GM23338 (cell line): ENCODE measurements at places on chromosomes 16 and 17. TPM values are rescaled to one million over a fixed set of nuclear protein-coding genes. Genes with fewer than 3 reads are reported as not detected.
A peak's percentile ranks its signal among the peaks of the same experiment; 100 is the strongest.

DNA sequence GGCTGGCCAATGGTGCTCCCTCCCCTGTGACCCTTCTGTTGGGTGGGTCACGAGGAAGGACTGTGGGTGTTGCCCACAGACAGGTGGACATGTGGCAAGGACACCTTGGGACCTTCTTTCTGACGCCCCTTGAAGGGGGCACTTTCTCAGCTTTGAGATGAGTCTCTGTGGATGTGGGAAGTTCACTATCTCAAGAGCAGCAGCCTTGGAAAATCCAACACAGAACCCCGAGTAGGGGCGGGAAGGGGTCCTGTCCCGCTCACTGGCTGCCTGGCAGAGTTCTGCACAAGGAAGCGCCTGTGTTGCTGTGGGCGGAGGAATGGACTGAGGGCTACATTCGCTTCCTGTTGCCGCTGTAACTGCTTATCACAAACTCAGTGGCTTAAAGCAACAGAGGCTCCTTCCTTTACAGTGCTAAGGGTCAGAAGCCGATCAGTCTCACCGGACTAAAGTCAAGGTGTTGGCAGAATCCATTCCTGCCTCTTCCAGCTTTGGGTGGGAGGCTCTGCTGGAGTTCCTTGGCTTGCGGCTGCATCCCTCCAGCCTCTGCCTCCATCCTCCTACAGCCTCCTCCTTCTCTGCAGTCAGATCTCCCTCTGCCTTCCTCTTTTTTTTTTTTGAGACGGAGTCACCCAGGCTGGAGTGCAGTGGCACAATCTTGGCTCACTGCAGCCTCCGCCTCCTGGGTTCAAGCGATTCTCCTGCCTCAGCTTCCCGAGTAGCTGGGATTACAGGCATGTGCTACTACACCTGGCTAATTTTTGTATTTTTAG is 305.2 kb downstream of the SEC14L1 start:
- DNase-seq = no peak
- peaks cover 18% of the 10 kb centered on the region; the same call in 1 of the 2 replicates for H3K4me1 ChIP-seq
- no peaks in the 10 kb centered on the region for H3K27me3 ChIP-seq
- H3K4me3 ChIP-seq = no peak overlapping the region

Gene MSI2
- 34.0 and 41.8 TPM in 2 replicates for total RNA-seq

Gene SLC6A2
- total RNA-seq = 0.27 and 0.35 TPM in 2 replicates

DNA sequence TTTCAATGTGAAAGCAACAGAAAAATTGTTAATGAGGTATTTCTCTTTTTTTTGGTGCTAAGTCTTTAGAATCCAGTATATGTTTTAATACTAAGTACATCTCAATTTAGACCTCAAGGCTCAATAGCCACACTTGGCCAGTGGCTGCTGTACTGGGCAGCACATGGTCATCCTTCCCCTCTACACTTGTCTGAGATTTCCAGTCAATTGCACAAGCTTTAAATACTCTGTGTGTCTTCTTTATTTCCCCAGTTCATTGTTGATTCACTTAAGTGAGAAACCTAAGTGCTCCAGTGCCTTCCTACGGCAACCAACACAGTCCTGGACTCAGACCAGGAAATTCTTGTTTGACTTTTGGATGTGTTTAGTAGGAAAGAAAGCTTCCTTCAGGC is 62.2 kb downstream of the TNRC6C start:
- H3K36me3 ChIP-seq = no peaks in the 10 kb centered on the region
- DNase-seq = no peak
- no peak overlapping the region for H3K4me3 ChIP-seq

- no peak for DNase-seq
- H3K36me3 ChIP-seq = no peaks in the 10 kb centered on the region
- no peak overlapping the region for H3K4me3 ChIP-seq
- H3K27ac ChIP-seq = no peak overlapping the region
These were observed 33.1 kb downstream of the HS3ST2 start for GRCh38 chr16:22847100-22847499.

DNA sequence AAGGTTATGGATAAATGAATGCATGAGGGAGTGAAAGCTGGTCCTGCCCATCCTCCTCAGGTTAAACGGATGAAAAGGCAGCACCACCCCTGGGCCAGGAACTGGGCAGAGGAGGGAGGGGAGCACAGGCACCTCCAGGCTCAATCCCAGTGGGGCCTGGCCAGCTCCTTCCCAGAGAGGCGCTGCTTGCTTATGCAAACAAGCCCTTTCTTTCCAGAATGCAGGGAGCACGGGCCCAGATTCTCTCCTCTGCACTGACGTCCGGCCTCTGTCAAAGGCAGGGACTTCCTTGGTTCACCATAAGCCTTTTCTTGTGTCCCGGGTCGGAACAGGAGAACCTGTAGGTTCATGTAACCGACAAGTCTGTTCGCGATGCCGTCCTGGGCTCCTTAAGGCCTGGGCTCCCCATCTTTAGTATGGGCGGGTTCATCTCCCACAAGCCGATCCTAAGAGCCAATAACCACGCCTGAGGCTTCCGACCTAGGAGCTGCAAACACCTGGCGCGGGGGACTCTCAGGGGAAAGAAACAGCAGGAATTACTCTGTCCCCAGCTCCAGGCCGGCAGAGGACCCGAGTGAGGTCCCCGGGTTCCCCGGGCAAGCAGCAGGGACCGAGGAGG is 16.3 kb downstream of the ENPP7 start:
- peak; percentile 72 for DNase-seq
- peaks cover 77% of the 10 kb centered on the region for H3K27me3 ChIP-seq
- H3K27ac ChIP-seq = no peak overlapping the region
- peak overlapping the region; percentile 55 for H3K4me3 ChIP-seq

- H3K4me1 ChIP-seq = no peaks in the 10 kb centered on the region
- H3K27me3 ChIP-seq = no peaks in the 10 kb centered on the region
- no peaks in the 10 kb centered on the region; the same call in 1 of the 2 replicates for H3K36me3 ChIP-seq
- peak; percentile 67 for DNase-seq
- peak overlapping the region; percentile 29; the same call in 1 of the 2 replicates for H3K27ac ChIP-seq
These were observed 17.6 kb downstream of the MAPK8IP3 start for GRCh38 chr16:1723450-1724147.

DNA sequence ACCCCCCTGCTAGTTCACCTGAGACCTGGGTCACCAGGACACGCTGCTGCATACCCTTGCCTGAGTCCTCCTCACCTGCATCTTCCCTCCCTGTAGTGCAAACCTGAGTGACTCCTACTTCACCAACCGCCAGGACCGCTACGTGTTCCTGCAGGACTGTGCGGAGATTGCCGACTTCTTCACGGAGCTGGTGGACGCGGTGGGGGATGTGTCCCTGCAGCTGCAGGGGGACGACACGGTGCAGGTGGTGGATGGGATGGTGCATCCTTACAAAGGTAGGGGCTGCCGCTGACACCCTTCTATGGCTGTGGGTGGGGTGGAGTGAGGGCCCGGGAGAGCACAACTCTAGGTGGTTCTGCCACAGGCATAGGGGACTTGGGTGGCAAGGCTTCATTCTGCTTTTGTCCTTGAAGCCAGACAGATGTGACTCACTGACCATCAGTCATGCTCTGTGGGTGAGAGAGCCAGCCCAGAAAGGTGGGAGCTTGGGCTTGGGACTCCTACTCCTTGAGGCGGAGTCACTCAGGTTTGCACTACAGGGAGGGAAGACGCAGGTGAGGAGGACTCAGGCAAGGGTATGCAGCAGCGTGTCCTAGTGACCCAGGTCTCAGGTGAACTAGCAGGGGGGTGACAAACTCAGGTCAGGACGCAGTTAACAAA is 22.3 kb downstream of the PGS1 start:
- no peaks in the 10 kb centered on the region for H3K4me1 ChIP-seq
- no peak overlapping the region for H3K4me3 ChIP-seq
- no peak for DNase-seq
- no peak overlapping the region for H3K27ac ChIP-seq
- peaks cover 31% of the 10 kb centered on the region for H3K36me3 ChIP-seq

Gene ZNF213
- 10.4 and 10.6 TPM in 2 replicates for total RNA-seq

Gene TEKT3
- 1.6 TPM in 2 replicates for total RNA-seq

DNA sequence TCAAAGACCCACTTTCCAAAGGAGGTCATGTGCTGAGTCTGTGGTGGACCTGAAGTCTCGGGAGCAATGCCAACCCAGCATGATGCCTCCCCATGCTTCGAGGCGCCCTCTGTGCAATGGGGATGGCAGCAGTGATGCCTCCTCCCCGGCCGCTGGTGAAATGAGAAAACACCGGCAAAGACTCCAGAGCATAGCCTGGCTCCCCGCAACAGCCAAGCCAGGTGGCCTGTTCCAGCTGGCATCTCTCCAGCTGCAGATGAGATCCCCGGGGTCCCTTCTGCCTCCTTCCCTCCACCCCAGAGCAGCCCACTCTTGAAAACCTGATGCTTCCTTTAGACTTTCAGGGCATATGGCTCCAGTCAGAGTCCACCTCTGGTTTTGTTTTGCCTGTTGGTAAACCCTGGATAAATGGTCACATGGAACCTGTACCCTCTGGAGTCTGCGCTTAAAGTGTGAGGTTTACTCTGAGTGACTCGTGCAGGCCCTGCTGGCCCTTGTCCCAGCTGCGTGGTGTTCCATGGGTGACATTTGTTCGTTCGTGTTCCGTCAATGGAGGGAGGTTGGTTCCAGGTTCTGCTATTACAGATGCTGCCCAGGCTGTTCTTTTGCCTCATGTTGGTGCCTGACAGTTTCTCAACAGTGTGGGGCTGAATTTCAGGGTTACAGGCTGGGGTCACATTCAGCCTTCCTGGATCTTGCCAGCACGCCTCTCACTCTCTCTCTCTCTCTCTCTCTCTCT is 181.8 kb upstream of the CIBAR2 start:
- H3K27ac ChIP-seq = no peak overlapping the region
- H3K36me3 ChIP-seq = no peaks in the 10 kb centered on the region
- no peaks in the 10 kb centered on the region for H3K4me1 ChIP-seq

Gene CTRL
- total RNA-seq = 1.6 and 8.0 TPM in 2 replicates

DNA sequence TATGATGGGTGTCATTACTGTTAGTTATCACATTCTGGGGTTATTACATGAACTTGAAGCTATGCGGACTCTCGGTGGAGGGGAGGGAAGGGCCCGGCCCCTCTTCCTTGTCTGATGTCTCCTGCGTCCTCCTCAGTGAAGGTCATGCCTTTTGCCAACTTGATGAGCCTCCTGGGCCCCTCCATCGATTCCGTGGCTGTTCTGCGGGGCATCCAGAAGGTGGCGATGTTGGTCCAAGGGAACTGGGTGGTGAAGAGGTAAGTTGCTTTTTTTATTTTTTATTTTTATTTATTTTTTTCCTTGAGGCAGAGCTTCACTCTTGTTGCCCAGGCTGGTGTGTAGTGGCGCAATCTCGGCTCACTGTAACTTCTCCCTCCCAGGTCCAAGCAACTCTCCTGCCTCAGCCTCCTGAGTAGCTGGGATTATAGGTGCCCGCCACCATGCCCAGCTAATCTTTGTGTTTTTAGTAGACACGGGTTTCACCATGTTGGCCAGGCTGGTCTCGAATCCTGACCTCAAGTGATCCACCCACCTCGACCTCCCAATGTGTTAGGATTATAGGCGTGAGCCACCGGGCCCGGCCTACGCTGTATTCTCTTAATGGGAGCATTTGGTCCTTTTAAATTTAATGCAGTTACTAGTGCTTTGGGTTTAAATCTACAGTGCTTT is 21.6 kb downstream of the POLR3E start:
- peaks cover 18% of the 10 kb centered on the region for H3K36me3 ChIP-seq
- H3K4me3 ChIP-seq = no peak overlapping the region
- no peaks in the 10 kb centered on the region for H3K27me3 ChIP-seq
- peak; percentile 77 for DNase-seq
- peak overlapping the region; percentile 55; the same call in 1 of the 2 replicates for H3K27ac ChIP-seq

Gene CDH13
- 4.4 and 13.6 TPM in 2 replicates for total RNA-seq

DNA sequence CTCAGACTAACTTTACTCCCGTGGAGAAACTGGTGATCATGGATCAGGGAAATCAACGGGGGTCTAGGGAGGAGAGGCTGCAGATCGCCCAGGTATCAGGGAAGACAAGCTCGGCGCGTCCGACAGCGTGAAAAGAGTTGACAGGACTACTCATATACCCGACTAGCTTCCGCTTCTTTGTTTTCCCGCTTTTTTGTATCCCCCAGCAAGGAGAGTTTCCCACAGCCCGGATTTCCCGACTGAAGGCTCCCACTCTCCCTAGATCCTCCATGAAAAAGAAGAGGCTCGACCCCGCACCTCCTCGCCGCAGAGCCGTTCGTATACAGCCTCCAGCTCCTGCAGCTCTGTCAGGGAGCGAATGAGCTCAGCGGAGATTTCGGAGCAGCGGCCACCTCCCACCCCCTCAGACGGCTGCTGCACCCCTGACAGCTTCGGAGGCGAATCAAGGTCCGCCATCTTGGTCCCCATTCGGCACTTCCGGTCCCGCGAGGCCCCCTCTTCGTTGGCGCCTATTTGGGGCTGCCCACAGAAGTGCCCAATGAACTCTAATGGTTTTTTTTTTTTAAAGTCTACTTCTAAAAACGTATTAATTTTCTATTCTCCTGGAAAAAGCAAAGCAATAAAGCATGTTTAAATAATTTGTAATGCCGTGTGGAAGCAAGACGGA is at the start of gene COG4:
TSS of gene COG4 (minus strand) at position 479 of the 667 bp plus-strand sequence. CDS start at position 468, 11 bp downstream.
- H3K4me3 ChIP-seq = peak within 1 kb of the TSS; percentile 85
- peak; percentile 96 for DNase-seq
- peak within 1 kb of the TSS; percentile 86 for H3K27ac ChIP-seq
- H3K4me1 ChIP-seq = peaks cover 19% of the 10 kb centered on the region
- peaks cover 17% of the 10 kb centered on the region; the same call in 1 of the 2 replicates for H3K36me3 ChIP-seq
- no peaks in the 10 kb centered on the region for H3K27me3 ChIP-seq

GRCh38 chr17:4968486-4969046 is 949 bp upstream of the SPAG7 start:
- peak overlapping the region; percentile 97 for H3K27ac ChIP-seq
- H3K27me3 ChIP-seq = peaks cover 7% of the 10 kb centered on the region; the same call in 1 of the 2 replicates
- DNase-seq = peak; percentile 59
- peaks cover 26% of the 10 kb centered on the region for H3K4me1 ChIP-seq
- no peaks in the 10 kb centered on the region; the same call in 1 of the 2 replicates for H3K36me3 ChIP-seq

- H3K4me1 ChIP-seq = no peaks in the 10 kb centered on the region
- no peaks in the 10 kb centered on the region for H3K36me3 ChIP-seq
- H3K27ac ChIP-seq = no peak overlapping the region
- DNase-seq = no peak
- H3K27me3 ChIP-seq = no peaks in the 10 kb centered on the region
- H3K4me3 ChIP-seq = no peak overlapping the region
These were observed 238.7 kb downstream of the RBFOX1 start for GRCh38 chr16:7571366-7571765.

- H3K4me1 ChIP-seq = peaks cover 12% of the 10 kb centered on the region
- no peak for DNase-seq
- H3K4me3 ChIP-seq = no peak overlapping the region
- no peaks in the 10 kb centered on the region for H3K36me3 ChIP-seq
These were observed 49.3 kb downstream of the RMI2 start for GRCh38 chr16:11394593-11394960.

DNA sequence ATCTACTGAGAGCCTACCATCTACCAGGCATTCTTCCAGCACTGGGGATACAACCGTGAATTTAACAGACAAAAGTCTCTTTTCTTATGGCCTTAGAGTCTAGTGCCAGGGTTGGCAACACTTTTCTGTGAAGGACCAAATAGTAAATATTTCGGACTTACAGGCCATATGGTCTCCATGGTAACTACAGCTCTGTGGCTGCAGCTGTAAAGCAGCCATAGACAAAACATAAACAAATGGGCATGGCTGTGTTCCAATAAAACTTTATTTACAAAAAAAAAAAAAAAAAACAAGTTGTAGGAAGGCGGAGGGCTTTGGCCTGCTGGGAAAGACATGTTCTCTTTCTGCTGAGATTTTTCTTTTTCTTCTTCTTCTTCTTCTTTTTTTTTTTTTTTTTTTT is 98.7 kb downstream of the ABCC12 start:
- H3K36me3 ChIP-seq = no peaks in the 10 kb centered on the region
- no peaks in the 10 kb centered on the region for H3K27me3 ChIP-seq
- peaks cover 8% of the 10 kb centered on the region for H3K4me1 ChIP-seq
- no peak for DNase-seq
- H3K27ac ChIP-seq = no peak overlapping the region
- no peak overlapping the region for H3K4me3 ChIP-seq

Gene ASGR1
- total RNA-seq = 5.3 and 9.0 TPM in 2 replicates

Gene KRTAP4-5
- total RNA-seq = not detected in 2 replicates
